Caco-2 (cell line): ENCODE measurements at places on chromosomes 6 and 20.
A peak's percentile ranks its signal among the peaks of the same experiment; 100 is the strongest.

- DNase-seq, result no peak
Measured at GRCh38 chr6:156691018-156691417, 86.2 kb upstream of the ARID1B start.

DNA sequence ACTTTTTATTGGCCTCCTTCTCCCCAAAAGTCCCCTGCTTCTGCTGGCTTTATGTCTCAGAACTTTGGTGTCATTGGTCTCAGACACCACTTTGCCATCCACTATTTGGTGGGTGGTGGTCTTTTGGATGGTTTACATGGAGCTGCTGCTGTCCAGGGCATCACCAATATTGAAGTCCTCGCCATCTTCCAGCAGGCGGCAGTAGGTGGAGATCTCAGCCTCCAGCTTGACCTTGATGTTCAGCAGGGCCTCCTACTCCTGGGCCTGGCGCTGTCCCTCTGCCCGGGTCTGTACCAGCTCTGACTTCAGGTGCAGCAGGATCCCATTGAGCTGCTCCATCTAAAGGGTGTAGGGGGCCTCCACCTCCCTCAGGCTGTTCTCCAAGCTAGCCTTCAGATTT lies 148.4 kb upstream of the FOXA2 start:
- DNase-seq, result no peak

DNA sequence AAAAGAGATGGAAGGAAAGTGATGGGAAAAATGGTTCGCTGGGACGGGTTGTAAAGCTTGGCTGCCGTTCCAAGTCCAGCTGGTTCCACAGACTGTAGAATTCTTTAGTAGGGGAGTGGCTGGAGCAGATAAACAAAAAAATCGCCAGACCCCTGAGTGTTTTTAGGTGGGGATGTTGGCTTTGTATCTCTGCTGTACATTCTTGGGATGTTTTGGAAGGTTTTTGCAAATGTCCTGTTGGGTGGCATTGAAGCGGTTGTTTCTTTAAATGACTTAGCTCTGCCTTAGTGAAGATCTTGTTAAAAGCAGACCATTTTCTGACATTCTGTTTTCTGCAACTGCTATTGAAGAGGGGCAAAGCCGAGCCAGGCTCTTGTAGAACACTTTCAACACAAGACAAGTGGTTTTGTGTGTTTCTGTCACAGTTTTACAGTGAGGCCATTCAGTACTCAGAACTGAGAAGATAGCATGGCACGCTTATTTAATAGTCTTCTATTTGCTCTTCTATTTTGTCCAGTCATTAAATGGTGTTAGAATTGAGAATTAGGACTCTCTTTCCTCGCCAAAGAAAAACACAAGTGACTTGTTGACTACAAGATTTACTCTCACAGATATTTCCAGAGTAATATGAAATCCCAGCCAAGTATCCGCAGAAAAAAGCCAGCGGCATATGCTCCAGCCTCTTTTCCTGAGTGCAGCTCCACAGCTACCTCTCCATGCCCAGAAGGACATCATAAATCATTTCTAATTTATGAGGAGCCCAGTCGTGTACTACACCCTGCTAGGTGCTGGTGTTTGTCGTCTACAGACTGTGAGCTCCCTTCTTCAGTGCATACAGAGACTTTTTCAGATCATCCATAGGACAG lies 65.8 kb downstream of the PHACTR2 start:
- DNase-seq, result no peak

- DNase-seq, result no peak
Measured at GRCh38 chr6:73556836-73557235, 36.0 kb upstream of the EEF1A1 start.

DNA sequence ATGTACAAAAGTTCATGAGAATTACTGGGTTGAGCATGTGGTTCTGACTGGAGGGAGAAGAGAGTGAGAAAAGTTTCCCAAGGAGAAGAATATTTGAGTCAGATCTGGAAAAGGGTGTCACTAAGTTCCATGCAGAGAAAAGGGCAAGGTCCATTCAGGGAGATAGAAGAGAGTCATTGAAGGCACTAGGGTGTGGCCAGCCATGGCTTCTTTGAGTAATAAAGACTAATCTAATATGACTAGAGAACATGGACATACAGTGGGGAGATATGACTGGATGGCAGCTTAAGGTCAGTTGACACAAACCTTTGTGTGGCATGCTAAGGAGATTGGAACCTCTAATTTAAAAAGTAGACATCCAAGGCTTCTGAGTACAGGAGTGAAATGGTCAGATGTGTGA lies 10.7 kb upstream of the SLC17A4 start:
- no peak for DNase-seq

- DNase-seq, result no peak
Measured at GRCh38 chr20:1669304-1669703, 11.7 kb upstream of the SIRPG start.

GRCh38 chr6:8234321-8234720 lies 132.0 kb upstream of the EEF1E1 start:
- DNase-seq, result peak; percentile 84

DNA sequence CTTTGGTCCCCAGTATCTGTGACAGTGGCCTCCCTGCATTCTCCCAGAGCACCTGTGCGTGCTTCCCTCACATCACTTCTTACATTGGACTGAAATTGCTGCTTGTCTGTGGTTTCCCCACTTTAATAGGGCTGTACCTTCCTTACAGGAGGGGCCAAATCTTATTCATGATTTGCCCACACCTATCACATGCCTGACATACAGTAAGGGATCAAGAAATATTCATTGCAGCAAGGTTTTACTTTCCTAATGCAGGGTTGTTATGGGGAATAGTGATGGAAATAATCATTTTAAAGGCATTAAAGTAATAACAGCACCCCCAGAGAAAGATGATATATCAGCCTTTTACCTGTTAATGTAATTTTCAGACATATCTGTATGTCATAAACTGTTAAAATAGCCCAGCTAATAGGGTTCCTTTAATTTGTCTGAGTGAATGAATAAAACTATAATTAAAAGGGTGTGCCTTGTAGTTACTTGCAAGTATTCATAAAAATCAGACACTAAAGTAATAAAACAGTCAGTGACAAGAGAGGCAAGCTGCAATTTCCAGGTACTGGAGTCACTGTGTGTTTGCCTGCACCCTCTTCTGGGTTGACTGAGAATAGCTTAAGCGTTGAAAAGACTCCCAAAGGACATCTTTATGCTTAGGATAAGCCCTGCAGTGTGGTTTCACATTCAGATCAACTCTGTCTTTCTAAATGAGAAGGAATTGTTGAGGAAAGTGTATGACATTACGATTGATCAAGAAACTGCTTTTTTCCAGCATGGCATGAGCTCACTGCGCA lies 182.7 kb downstream of the PHACTR1 start:
- DNase-seq, result no peak

- no peak for DNase-seq
Measured at GRCh38 chr6:113570641-113571040, 286.5 kb upstream of the MARCKS start.

GRCh38 chr6:112800916-112801315 lies 453.8 kb downstream of the RFPL4B start:
- no peak for DNase-seq

DNA sequence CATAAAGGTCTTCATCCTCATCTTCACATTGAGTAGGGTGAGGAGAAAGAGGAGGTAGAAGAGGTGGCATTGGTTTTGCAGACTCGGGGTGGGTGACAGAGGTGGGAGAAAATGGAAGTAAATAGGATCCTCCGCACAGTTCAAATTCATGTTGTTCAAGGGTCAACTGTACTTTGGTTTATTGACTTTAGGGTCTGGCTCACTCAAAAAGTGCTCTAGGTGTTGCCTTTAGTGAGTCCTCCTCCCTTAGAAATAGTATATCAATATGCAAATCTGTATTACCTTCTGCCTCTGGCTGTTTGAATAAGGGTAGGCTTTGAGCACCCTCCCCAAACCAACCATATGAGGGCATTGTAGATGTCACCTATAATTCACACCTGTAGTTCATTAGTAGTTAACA lies 54.7 kb downstream of the KIF6 start:
- DNase-seq, result no peak
